Cortex of kidney (tissue), 1 donor: ENCODE measurements at places on chromosomes 7 and 10.

GRCh38 chr7:125057963-125058362, 128.3 kb upstream of the POT1 start:
- DNase-seq, result no peak

DNA sequence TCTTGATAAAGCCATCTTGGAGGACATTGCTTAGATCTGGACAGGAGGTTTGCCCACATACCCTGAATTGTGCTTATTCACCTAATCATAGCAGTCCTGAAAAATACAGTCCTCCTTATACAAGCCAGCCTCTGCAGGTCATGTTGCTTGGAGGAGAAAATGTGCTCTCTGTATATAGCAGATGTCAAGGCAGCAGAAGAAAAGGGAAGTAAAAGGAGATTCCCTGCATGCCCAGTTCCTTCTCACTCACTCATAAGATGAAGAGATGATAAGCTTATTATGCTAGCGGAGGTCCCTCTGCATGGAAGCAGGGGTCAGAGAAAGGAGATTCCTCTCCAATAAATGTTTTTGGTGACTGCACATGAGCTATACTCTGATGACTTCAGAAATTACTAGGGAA, 458.8 kb upstream of the ZMIZ1 start:
- no peak for DNase-seq

- DNase-seq, result no peak
Measured at GRCh38 chr7:155558961-155559360, 12.6 kb upstream of the CNPY1 start.

- no peak for DNase-seq
Measured at GRCh38 chr10:110310741-110311140, 6.0 kb upstream of the SMNDC1 start.

GRCh38 chr10:117860823-117861222, 185.9 kb downstream of the RAB11FIP2 start:
- DNase-seq, result no peak

DNA sequence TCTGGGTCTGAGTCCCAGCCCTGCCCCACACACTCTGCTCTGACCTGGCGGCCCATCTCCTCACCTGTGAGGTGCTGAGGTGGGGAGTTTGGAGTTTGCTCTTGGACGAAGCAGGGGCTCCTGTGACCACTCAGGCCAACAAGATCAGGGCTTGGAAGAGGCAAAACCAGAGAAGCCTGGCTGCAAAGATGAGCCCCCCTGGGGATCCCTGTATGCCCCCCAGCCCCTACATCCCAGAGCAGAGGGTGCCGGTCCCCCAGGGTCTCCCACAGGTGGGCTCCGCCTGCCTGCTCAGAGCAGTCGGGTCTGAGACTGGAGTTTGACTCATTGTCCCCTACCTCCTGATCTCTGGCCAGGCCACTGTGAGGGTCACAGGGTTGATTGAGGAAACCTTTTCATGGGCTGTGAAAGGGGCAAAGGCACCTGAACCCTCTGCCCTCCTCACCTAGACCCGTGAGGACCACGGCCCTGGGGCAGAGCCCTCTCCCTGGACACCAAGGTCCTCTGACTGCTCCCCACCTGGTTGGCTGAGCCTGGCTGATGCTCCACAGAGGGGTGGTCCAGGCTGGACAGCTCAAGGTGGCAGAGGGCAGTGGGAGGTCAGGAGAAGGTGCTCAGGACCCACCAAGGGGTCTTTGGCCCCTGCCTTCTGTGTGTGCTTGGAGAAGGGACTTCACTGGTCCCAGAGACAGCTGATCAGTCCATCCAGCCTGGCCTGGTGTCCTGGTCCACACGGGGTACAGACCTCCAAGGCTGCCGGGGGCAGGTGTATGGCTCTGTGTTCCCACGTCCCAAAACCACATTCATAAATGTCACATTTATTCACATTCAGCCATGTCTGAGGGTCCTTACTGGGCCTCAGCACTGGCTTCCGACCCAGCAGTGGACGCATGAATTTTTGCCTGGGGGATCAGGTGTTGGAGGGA, 9.1 kb upstream of the SCART1 start:
- DNase-seq, result no peak

- DNase-seq, result no peak
Measured at GRCh38 chr10:34046506-34047034, 712.1 kb upstream of the NRP1 start.

DNA sequence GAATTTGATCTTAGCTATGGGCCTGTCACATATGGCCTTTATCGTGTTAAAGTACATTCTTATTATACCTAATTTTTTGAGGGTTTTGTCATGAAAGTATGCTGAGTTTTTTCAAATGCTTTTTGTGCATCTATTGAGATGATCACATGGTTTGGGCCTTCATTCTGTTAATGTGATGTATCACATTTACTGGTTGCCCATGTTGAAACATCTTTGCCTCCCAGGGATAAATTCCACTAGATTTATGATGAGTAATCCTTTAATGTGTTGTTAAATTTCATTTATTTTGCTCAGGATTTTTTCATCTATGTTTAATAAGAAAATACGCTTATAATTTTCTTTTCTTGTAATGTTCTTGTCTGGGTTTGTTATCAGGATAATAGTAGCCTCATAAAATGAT, 442.0 kb downstream of the MDFIC start:
- no peak for DNase-seq

- no peak for DNase-seq
Measured at GRCh38 chr10:13987446-13987845, 343.3 kb downstream of the FRMD4A start.

DNA sequence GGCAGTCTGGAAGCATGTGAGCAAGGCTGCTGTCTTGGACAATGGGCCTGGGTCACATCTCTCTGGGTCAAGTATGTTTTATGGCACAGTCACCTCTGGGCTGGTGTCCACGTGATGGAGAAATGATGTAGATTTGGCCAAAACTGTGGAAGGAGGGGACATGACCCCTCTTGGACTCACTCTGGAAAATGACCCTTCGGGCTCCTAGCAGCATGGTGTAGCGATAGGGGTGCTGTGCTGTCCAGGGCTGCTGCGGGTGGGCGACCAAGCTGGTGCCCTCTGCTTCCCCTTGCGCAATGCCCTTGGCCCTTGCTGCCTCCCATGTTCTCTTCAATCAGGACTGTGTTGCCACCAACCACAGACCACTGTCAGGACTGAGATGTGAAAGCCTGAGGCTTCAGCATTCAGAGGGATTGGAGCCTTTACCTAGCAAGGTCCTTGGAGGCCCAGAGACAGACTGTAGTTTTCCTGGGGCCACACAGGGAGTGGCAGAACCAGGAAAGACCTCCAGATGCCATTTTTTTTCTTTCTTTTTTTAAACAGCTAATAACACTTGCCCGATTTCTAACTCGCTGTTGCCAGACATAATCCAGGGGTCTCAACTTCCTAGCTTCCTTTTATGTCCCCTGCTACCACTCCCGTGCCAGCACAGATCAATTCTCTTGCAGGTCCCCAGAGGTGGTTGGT, 6.1 kb downstream of the CYP26A1 start:
- no peak for DNase-seq

GRCh38 chr10:35535136-35535535, 70.0 kb upstream of the GJD4 start:
- DNase-seq, result no peak

- no peak for DNase-seq
Measured at GRCh38 chr10:34109952-34110702, 705.0 kb downstream of the PARD3 start.

- no peak for DNase-seq
Measured at GRCh38 chr10:43211030-43211429, 55.8 kb downstream of the RASGEF1A start.

GRCh38 chr10:17430647-17431355, 23.6 kb downstream of the ST8SIA6 start:
- DNase-seq, result no peak

DNA sequence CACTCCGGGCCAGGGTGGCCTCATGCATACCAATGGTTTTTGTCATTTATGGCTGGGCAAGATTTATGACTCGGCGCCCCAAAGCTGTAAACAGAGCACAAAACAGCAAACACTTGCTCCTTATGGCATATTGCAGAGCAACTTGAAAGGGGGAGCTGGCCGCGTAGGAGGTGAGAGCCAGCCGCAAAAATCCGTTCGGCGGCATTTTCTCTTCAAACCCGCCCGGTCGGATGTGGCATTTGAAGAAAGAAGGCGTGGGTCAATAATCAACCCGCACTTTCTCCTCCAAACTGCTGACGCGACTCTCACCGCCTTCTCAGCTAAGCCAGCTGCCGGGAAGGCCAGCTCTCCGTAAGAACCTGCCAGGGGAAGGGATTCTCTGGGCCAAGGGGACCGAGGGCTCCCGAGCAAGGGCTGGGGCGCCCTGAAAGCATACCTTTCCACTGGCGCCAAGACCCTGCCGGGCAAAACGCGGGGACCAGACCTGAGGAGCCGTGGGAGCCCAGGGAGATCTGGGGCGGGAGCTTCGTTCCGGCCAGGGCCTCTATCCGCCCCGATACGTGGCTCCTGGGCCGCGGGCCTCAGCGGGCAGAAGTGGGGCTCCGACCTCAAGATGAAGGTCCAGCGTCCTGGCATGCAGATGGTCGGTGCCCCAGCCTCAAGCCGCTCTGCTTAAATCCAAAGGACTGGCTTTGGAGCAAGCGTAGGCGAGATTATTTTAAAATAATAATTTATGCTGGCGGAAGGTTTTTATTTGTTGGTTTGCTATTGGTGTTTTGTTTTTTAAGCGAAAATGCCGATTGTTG, 12.9 kb upstream of the HOXA2 start:
- no peak for DNase-seq

DNA sequence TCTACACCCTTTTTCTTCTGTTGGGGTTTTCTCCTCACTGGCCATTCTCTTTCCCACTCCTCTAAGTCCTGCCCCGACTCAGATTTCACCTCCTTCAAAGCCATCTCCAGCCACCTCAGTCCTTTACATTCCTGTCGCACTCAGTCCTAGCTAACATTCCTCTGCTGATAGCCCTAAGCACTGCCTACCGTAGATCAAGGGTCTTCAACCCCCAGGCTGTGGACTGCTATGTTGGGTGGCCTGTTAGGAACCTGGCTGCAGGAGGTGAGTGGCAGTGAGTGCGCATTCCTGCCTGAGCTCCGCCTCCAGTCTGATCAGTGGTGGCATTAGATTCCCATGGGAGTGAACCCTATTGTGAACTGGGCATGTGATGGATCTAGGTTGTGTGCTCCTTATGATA, 11.2 kb downstream of the PFKFB3 start:
- DNase-seq, result no peak

DNA sequence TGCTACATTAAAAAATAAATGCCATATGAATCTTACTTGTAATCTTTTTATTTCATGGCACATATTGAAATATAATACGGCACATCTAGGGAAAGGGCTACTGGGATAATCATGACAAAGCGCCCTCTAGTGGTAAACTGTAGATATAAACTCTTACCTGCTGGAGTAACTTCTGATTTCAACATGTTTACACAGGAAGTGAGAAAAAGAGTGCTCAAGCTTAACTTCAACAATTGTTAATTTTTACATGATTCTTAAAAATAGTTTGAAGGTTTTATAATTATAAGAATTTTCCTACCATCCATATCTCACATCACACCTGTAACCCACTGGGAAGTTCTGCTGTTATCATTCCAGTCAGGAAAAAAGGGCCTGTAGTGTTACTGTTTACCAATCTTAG, 2.0 kb upstream of the HEPACAM2 start:
- no peak for DNase-seq

DNA sequence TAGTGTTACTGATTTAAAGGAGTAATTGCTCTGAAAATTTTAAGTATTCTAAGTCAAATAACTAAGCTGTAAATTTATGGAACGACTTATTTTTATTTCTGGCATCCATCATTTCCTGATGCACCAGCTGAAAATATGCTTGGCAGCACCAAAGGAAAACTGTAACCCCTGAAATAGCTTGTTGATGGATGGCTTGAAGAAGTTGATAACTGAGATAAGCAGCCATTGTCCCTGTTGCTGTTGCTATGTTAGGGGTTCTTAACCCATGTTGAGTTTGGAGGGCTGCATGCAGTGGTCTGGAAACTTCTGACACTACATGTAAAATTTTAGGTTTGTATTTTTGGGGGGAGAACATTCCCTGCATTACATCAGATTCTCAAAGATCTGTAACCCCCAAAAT, 30.6 kb downstream of the RPA3 start:
- no peak for DNase-seq

DNA sequence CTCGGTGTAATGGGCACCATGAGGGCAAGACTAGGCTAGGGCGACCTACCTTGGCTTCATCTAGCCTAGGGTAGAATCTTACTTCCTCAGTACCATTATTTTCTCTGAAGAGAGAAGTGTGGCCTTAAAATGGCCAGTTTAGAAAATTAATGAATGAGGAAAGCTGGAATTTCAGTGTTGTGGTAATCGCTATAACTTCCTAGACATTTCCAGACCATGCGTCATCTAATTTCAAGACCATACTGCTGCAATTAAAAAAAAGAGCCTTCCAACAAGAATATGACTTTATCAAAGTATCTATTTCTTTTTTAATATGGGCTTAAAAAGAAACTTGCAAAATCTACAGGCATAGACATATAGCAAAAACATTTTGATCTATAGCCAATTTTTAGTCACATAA, 68.5 kb downstream of the CPVL start:
- DNase-seq, result no peak

GRCh38 chr10:95406651-95407280, 116.0 kb upstream of the PDLIM1 start:
- DNase-seq, result no peak

GRCh38 chr10:18402853-18403252, 248.5 kb downstream of the NSUN6 start:
- DNase-seq, result no peak

DNA sequence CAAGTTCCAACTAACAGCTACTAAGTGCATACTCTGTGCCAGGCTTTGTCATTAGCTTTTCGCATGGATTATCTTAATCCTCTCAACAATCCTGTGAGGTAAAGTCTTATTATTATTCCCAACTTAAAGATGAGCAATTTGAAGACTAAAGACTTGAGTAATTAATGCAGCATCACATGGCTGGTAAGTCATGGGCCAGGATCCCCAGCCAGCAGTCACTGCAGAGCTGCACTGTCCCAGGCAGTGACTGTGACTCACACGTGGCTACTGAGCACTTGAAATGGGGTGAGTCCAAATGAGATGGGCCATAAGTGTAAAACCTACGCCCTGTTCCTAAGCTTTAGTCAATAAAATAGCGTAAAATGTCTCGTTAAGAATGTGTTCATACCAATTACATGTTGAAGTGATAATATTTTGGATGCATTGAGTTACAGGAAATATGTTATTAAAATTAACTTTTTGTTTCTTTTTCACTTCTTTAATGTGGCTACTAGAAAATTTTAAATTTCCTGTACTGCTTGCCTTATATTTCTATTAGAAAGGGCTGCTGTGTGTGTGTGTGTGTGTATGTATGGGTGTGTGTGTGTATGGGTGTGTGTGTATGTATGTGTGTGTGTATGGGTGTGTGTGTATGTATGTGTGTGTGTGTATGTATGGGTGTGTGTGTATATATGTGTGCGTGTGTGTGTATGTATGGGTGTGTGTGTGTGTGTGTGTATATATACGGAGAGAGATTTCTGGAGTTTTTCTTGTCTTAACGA, 756.3 kb downstream of the AUTS2 start:
- DNase-seq, result no peak
